ENCODE measurements at places on chromosomes 1 and 21.

- no peak for DNase-seq
Observed at GRCh38 chr21:27221077-27221476, 254.2 kb upstream of the ADAMTS5 start.

DNA sequence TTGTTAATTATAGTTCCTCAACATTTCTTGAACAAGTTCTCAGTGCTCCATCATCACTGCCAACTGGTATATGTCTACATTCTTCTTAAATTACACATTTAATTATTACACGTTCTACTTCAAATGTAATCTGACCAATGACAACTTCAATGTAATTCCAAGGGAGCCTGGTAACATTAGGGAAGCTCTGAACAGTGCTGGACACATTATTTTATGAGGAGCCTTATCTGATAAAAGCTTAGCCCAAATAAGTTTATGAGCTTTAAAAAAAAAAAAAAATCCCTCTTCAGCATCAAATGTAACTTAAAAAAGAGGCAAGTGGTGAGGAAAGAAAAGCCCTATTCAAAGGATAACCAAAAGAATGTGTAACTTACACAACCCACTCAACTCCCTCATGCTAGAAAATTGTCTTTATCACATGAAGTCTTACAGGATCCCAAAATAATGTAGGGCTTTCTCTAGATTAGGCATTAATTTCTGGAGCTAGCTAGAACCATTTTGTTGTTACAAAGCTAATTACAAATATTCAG lies 35.2 kb upstream of the ABCA4 start:
- DNase-seq, result no peak

DNA sequence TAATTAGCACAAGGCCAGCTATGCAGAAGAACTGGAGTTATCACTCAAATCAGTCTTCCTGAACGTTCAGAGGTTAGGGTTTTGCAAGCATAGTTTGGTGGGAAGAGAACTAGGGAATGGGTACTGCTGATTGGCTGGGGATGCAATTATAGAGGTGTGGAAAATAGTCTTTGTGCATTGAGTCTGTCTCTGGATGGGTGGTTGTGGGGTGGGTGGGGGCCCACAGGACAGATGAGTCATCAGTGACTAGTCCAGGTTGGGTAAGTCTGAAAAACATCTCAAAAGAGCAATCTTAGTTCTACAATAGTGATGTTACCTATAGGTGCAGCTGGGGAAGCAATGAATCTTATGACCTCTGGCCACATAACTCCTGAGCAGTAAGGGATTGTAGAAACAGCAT lies 89.7 kb upstream of the HMCN1 start:
- no peak for DNase-seq

GRCh38 chr1:220888417-220888986 lies 9.3 kb downstream of the HLX start:
- DNase-seq, result no peak

- DNase-seq, result no peak
Observed at GRCh38 chr1:94702442-94702815, 117.7 kb upstream of the SLC44A3 start.

DNA sequence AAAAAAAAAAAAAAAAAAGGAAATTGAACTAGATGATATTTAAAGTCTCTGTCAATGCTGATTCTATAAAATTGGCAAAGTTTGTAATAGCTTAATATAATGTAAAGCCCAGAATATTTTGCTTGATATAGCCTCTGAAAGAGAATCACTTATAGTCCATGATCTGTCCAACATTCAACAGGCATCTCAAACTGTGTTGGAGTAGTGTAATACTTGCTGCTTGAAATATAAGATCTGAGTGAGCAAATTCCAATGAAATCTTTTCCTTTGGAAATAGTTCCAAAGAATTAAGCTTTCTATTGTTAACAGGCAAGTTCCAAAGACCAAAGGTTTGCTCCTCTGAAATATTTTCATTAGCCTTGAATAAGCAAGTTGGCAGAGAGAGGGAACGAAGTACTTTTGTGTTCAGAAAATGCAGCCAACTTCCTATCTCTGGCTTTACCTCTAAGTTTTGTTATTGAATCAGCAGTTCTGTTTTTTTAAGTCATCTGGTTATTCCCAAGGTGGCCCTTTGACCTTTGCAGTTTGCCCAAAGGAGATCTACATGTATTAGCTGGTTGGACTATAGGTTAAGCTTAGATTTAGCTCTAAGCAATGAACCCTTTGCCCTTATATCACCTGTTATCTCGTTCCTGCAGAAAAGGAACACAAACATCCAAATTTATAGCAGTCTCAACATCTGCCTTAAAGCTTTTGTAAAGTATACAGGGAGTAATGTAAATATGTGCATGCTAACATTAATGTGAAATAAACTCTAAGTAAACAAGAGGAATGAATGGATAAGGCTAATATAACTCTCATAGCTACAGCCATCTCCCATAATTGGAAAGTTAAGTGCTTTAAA lies 24.4 kb upstream of the CEP350 start:
- no peak for DNase-seq

- no peak for DNase-seq
Observed at GRCh38 chr21:42993051-42993712, 18.8 kb downstream of the PKNOX1 start.

DNA sequence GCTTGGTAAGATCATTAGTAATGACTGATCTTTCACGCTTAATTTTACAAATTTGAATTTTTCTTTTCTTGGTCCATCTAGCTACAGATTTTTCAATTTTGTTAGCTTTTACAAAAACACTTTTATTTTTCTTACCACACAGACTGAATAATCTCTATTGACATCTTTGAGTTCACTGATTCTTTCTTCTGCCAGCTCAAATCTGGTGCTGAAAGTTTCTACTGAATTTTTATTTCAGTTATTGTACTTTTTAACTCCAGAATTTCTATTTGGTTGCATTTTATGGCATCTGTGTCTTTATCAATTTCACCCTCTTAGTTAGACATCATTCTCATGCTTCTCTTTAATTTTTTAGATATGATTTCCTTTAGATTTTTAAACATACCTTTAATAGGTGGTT lies 584.7 kb downstream of the LMO4 start:
- DNase-seq, result no peak

DNA sequence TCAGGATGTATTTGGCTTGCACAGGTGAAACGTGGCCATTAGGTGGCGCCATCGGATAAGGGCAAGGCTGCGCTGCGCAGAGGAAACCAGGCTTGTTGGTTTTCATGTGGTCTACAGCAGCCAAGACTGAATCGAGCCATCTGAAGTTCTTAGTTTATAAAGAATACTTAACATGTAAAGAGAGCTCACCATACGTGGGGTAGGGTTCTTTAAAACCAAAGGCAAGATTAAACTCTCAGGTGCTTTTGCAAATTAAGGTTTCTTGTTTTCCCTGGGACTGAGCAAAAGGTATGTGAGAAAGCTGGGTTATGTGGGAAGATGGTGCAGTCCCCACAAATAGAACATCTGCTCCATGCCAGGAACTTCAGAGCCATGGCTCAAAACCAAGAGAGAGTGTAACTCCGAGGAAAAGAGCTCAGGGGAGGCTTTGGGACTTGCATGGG lies 9.3 kb downstream of the MASP2 start:
- DNase-seq, result peak; percentile 64

DNA sequence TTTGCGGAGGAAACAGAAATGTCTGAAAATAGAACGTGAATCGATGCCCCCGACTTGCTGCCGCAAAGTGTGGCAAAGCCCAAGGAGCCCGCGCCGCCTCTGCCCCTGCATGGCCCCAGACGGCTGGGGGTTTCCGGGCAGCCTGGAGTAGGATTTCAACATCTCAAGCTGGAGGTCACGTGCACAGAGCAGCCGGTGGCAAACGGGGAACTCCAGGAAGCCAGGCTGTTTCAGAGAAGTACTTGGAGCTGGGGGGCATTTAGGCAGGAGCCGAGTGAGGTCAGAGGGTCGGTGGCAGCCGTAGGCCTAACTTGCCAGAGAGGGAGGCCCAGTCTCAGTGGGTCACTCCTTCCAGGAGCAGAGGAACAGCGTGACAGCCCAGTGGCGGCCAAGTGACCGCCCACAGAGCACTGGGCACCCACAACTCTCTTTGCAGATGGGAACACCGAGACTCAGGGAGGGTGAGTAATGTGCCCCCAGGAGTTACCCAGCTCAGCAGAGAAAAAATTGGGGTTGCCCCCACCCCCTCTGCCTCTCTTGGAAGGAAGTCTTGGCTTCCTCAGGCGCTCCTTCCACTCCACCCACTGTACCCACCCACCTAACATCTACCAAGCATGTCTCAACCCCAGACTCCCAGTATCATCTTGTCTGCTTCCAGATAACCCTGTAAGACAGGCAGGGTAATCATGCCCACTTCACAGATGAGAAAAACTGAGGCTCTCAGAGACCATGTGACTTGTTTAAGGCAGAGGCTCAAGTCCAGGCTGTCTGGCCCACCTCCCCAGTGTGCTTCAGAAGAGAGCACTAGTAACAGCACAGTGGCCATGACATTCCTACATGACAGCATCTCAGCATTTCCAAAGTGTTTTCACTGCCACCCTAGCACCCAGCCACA lies 179.4 kb downstream of the HIVEP3 start:
- peak; percentile 49 for DNase-seq

DNA sequence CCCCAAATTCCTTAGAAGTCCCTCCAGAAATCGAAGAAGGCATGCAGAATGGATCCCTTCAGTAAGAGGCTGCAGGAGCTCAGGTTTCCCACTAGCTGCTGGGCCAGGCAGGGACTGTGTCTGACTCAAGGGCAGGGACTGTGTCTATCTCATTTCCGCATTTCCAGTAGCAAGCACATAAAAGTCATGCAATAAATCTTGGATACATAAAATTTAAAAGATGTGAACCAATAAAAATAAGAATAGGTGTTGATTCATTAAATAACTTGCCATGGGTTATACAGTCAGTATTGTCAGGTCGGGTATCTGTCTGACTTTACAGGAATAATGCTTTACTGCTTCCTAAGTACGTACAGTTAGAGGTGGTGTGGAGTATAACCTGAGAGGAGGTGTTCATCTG lies 15.2 kb downstream of the PM20D1 start:
- no peak for DNase-seq

GRCh38 chr1:113207019-113207418 lies 134.0 kb downstream of the LRIG2 start:
- no peak for DNase-seq

- DNase-seq, result no peak
Observed at GRCh38 chr1:152013664-152014237, 20.1 kb upstream of the S100A10 start.

GRCh38 chr1:211811848-211812247 lies 18.7 kb downstream of the LPGAT1 start:
- DNase-seq, result no peak

DNA sequence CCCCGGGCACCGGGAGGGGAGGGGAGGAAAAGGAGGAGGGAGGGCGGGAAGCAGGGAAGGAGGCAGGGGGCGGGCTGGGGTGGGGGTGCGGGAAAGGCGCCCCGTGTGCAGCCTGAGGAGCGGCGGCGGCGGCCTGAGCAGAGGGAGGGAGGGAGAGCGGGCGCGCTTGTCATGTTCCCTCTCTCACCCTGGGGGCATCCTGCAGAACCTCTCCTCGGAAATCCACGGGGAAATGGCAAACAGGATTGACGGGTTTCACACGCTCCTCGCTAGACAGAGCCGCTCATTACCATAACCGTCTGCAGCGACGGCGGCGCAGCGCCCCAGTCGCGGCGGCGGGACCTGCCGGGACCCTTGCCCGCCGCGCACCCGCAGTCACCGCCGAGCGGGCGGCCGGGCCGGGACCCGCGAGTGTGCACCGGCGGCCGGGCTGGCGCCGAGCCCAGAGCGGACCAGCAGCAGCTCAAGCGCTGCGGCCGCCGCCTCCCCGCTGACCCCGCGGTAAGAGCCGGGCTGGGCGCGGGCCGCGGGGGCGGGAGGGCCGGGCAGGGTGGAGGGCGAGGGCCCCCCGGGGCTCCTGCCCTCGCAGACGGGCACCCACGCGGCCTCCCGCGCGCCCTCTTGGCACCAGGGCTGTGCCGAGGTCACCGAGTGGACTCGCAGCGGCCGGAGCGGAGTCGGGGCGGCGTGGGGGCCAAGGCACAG lies at the start of gene SERTAD4:
Gene SERTAD4, plus strand, starts transcription at position 286 of the 705 bp plus-strand sequence. CDS start 5,165 bp downstream, outside the sequence.
- DNase-seq, result no peak

GRCh38 chr1:201291916-201292315 lies 8.6 kb downstream of the PKP1 start:
- no peak for DNase-seq

- DNase-seq, result no peak
Observed at GRCh38 chr21:42218836-42219605, at the start of gene ABCG1. TSS of gene ABCG1 (plus strand) at chr21:42219140. CDS start at chr21:42219263, 123 bp downstream.

- DNase-seq, result no peak
Observed at GRCh38 chr1:61011561-61012263, 70.6 kb upstream of the NFIA start.

GRCh38 chr1:156807627-156808026 lies 9.0 kb downstream of the SH2D2A start:
- no peak for DNase-seq

GRCh38 chr1:231480008-231480407 lies 48.5 kb upstream of the TSNAX start:
- DNase-seq, result no peak

- DNase-seq, result no peak
Observed at GRCh38 chr1:103198076-103198475, 89.8 kb upstream of the COL11A1 start.

GRCh38 chr1:25053576-25054250 lies 123.6 kb upstream of the RUNX3 start:
- no peak for DNase-seq

DNA sequence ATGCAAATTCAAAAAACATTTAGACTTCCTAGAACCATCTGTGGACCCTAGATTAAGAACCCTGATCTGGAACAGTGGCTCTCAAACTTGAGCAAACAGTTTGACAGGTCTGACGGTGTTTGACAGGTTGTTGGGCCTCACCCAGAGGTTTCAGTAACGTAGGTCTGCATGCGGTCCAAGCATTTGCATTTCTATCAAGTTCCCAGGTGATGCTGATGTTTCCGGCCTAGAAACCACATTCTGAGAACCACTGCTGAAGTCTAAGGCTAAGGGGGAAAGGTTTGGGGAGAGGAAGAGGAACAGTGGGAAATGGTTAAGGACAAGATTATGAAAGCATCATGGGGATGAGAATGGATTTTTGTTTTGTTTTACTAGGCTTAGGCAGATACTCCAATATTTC lies 48.6 kb downstream of the MDM4 start:
- no peak for DNase-seq

DNA sequence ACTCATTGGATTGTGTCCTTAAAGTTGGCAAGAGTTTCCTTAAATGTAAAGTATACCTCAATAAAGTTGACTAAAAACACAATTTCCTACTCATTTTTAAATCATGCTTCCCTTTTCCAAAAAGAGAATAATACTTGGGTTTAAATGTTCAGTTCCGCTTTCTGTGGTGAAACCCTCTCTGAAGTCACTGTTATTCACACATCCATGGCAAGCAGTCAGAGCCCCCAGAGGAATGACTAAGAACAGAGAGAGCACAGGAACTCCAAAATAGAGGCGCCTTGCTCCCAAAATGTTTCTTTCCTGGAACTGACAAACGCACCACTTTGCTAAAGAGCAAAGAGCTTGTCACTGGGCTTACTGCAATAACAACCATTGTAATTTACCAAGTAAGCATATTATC lies 142.5 kb downstream of the TIAM1 start:
- no peak for DNase-seq

Data from activated naive CD4-positive, alpha-beta T cell (primary cell).